ENCODE measurements at places on chromosomes 16 and 17.

DNA sequence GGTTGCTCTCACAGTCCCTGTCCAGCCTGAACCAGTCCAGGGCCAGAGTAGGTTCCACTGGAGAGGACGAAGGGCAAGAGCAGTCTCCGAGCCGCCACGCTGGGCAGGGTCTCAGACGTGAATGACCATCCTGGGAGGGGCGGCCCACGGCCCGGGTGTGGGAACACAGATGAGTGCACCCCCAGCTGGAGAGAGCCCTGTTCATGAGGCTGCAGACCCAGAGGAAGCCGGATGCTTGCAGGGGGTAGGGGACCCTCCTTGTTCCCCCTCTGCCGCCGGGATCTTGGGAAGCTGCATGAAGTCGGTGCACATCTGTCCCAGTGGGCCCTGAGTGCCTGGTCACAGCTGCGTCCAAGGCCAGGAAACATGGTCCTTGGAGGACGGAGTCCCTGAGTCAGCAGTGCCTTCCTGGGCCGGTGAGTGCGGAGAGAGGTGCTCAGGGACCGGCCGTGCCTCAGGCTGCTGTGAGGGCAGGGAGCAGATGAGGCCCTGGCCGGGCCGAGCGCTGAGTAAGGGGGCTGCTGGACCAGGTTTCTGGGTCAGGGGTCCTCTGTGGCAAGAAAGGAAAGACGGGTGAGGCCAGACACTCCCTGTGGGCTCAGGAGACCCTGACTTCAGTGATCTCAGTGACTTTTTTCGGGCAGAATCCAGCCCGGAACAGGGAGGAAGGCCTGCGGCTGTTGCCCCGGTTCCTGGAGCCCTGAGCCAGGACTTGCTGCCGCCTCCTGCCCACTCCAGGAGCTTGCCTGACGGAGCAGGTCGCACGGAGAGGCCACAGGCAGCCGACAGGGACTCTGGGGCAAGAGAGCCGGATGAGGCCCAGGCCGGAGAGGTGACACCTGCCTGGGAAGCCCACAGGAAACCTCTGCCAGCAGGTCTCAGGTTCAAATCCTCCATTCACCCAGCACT is 45.8 kb downstream of the ACTG1 start:
- peak; percentile 77 for DNase-seq

DNA sequence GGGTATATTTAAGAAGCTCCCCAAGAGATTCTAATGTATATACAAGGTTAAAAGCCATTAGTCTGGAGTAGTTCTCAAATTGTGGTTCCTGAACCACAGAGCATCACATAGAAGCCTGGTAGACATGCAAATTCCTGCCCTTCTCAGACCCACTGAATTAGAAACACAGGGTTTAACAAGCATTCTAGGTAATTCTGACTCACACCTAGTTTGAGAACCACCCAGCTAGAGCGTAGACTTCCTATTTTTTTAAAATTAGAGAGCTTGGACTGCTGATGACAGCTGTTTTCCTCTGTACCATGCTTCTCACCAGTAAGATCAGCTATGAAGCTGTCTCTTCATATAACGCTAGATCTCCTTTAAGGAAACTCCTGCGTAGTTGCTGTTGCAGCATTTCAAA is 50.6 kb downstream of the HS3ST3B1 start:
- DNase-seq: no peak

GRCh38 chr16:51002881-51003490 is 148.1 kb downstream of the SALL1 start:
- DNase-seq: no peak

DNA sequence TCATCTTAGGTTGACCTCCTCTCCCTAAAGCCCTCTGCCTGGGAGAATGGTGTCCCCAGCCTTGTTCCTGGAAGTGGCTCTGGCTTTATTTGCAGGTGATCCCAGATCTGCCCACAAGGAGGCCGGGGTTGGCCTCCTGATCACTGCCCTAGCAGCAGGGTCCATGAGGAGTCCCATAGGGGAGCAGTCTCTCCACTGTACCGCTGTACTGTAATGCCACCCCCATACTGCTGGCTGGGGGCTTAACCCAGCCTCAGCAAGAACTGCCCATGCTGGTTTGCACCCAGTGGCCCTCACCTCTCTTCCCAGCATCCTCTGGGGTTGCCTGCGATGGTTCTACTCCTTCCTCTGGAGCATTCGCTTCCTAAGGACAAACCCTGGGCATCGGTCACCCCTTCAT is 39.1 kb downstream of the PSME3IP1 start:
- DNase-seq: no peak

GRCh38 chr17:38579934-38580333 is 25.8 kb downstream of the SRCIN1 start:
- DNase-seq: peak; percentile 80

DNA sequence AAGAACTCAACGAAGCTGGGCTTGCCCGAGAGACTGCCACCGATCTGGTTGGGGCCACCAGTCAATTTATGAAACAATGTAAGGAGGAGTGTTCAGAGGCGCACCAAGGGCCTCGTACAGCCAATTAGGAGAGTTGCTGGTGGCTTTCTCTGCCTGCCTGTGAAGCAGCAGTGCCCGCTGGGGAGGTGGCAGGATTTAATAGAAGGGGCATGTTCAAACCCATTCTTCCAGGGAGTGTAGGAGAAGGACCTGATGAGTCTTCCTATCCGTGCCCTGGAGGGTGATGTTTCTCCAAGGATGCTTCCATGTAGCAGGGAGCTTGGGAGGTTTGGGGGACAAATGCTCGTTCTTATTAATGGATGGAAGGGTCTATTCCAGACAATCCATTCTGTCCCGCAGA is 178.4 kb downstream of the CCDC182 start:
- no peak for DNase-seq

GRCh38 chr16:25235991-25236390 is 19.2 kb downstream of the AQP8 start:
- DNase-seq: no peak

DNA sequence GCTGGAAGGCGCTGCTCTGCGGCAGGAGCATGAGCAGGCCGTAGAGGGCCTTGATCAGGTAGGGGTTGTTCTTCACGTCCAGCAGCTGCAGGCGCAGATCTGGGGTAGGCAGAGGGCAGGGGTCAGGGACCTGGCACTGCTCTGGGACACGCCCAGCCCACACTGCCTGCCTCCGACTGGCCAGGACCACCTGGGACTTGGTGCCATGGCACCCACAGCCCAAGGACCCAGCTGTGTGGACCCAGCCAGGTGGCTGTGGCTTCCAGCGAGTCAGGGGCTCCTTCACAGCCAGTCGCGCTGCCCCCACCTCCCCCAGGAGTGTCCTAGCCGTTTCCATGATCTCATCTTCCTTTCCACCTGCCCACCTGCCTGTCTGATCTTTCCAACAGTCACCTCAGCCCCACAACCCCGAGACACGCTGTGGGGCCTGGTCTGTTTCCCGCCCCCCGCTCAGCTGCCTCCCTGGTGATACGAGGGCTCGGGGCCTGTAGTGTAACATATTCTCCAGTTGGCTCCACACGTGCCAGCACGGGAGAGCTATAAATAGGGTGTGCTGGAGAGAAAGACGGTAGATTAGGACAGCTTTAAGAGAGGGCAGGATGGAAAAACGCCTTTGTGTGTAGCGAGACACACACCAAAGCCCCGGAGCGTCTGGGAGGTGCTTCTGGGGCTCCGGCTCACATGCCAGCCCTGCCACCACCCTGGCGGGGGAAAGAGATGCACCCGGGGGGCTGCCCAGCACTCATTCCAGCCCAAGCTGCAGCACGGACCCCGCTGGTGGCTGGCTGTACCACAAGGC is 7.2 kb upstream of the MTSS2 start:
- DNase-seq: no peak

- no peak for DNase-seq
Observed at GRCh38 chr17:57113656-57114055, 28.6 kb downstream of the AKAP1 start.

DNA sequence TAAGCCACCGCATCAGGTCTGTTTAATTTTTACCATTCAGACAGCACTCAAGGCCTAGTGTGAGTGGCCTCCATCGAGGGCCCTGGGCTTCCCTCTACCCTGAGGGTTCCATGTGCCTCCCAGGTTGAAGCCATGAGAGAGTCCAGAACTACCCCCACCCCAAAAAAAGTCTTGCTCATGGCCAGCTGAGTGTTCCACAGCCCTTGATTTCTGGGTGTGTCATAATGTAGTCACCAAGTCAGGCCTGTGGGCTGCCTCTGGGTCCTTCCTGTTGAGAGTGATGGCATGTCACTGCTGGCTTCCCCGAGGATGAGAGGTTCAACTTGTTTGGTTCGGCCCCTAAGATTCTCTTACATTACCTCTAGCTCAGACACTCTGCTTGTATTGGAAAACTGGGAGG is 100.6 kb downstream of the PITPNC1 start:
- DNase-seq: no peak

GRCh38 chr17:36086791-36087190 is 3.2 kb downstream of the CCL3 start:
- DNase-seq: no peak

DNA sequence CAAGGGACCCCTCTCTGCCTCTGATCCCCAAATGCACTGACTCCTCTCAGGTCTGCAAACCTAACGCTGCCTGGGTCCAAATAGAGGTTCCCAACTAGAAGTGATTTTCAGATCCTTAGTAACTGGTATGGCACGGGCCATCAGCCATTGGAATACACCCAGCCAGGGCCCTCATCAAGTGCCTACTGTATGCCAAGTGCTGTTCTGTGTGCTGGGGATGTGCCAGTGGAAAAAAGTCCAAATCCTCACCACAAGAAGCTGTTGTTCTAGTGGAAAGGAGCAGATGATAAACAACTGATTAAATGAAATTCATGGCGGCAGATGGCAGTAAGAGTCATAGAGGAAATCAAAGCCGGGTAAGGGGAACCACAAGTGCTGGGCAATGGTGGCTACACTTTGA is 57.2 kb upstream of the MED9 start:
- DNase-seq: no peak

DNA sequence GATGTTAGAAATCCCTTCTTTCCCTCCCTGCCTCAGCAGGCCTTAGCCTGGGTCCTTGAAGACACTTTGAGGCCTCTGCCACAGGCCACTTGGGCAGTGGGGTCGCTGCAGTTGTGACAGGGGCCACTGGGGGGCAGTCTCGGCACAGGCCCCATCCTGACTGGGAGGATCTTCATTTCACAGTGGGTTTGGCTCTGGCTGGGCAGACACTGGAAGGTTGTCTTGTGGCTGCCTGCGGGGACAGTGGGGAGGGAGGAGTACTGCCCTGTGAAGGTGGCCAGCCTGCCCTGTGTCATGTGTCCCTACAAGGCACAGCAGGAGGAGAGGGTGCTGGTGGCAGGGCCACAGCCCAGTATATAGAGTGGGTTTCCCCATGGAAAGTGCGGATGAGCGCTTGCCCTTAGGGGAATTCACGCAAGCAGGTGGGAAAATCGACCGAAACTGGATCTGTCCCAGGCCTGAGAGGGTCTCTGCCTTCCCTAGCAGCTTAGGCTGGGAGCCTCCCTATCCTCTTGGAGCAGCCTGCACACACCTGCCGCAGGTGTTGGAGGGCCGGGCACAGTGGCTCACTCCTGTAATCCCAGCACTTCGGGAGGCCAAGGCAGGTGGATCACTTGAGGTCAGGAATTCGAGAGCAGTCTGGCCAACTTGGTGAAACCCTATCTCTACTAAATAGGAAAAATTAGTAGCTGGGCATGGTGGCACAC is 28.8 kb downstream of the GINS2 start:
- peak; percentile 89 for DNase-seq

DNA sequence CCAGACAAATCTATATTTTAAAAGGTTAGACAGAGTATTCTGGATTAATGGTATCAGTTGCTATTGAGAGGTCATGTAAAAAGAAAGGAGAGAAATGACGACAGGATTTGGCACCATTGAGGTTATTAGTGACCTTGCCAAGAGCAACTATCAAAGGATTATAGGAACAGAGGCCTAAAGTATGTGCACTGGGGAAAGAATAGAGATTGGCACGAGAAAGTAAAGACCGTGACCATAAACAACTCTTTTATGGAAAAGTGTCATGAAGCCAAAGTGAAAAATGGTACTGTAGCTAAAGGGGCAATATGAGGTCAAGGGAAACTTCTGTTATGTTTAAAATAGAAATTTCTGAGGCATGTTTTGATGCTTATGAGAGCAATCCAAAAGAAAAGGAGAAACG is 115.2 kb upstream of the KIF2B start:
- no peak for DNase-seq

DNA sequence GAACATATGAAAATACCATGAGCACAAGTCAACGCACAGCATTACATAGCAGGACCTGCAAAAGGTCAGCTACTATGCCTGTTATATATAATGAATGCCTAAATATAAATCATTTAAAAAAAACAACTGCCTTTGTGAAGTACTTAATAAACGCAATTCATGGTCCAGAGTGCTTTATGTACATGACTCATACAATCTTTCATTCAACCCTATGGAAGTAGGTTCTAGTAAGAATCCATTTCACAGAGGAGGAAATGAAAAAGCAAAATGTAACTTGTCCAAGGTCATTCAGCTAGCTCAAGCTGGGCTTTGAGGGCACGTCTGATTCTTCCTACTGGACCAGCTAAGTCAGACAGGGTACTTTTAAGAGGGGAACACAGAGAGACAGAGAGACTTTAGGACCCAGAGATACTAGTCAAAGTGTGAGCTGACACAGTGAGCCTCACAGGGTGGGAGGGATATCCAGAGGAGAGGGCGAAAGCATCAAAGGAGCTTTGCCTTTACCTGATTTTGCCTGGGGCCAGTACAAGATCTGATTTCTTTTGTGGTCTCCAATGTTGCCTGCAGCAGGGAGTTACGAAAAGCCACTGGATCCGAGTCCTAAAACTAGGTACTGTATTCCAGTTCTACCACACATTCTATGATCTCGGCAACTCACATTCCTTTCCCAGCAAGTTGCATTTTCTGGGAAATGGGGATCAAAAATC is 83.4 kb upstream of the ZFHX3 start:
- no peak for DNase-seq

DNA sequence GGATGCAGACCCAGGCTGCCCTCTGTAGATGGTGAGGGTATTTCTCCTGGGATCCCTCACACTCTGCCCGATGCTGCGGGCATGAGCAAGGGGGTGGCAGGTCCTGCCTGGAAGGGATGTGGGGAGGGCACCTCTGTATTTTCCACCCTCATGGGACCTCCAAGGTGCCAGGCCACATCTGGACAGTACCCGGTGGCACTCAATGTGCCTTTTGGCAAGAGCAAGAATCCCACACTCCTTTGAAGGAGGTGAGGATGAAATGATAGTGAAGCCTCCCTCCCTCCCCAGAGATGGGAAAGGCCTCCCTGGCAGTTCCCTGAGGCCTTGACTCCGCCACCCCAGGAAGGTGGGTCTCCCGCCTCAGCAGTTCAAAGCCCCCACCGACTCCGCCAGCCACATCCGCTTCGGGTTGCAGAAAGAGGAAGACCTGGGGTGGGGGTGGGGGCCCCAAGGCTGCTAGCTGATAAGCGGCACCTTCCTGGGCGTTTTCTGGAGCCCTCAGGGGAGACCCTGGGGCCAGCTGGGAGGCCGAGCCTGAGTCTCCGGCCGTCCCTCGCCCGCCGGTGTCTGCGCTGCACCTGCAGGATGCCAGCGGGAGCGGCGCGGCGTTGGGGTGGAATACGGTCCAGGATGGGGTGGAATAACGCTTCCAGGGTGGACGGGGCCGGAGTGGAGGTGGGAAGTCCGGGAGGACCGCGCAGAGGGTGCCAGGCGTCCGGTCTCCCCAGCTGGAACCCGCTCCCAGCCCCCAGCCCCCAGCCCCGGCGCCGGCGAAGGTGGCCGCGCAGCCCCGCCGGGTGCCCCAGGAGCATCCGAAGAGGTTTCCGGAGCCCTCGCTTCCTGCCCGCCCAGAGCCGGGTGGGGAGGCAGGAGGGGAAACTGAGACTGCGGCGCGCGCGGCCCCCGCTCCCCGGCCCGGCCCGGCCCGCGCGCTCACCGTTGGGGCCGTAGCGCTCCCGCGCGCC is 718 bp downstream of the ATP2A3 start:
- no peak for DNase-seq

Data from adrenal gland (tissue), 19 donors.